Left ventricle myocardium inferior (tissue), 1 donor: ENCODE measurements at places on chromosomes 5 and 9. TPM values are rescaled to one million over a fixed set of nuclear protein-coding genes. Genes with fewer than 3 reads are reported as not detected.

DNA sequence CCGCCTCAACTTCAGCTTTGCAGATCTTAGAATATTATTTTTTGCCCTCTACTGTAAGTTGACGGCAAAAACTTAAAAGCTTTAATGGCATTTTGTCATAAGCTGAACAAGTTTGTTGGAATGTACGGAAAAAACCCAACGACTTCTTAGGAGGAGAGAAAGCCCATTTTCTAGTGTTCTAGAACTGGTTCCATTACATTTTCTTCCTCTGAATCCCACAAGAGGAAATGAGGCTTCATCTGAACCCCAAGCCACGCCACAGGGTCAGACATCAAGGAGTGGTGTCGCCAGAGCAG, 113.7 kb downstream of the LHFPL2 start:
- DNase-seq = no peak

DNA sequence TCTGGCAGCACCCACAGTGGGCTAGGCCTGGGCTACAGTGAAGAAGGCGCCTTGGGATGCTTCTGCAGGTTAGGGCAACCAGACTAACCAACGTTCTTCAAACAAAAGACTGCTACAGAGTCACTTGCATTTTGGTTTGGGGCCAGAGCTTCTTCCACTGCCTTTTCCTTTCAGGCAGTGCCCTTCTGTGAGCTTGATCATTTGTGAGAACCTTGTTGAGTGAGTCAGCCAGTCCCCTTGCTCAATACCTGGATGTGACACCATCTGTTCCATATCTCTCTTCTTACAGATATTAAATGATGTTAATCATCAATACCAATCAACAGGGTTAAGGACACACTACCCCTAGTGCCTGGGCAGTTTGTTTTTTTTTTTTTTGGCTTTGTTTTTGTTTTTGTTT, 46.5 kb upstream of the VDAC1 start:
- DNase-seq = no peak

DNA sequence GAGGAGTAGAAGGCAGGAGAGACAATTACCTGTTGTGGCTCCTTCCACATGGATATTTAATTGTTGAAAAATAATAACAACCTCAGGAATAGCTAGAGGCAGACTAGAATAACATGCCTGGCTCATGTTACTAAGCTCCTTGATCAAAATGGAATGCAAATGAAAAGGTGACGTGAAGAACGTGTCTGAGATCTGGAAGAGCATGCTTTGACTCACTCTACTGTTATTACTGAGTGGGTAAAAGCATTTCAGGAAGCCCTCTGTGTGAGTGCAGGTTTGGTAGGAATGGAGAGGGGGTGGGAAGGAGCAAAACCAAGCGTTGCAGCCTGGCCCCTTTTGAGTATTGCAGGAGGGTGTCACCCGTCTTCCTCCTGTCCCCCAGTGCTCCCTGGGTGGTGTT, 84.8 kb downstream of the EQTN start:
- no peak for DNase-seq

DNA sequence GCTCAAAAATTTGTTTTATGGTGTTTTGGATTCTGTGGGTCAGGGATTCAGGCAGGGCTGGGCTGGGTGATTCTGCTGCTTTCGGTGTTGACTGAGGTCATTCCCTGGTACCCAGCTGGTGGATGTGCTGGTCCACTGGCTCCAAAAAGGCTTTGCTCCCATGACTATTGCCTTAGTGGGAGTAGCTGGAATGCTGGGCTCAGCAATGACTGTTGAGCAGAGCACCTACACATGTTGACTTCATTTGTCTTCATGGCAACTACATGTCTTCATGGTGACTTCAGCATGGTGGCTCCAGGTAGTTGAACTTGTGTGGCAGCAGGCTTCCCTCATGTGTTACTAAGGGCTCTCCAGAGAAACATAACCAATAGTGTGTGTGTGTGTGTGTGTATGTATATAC, 297.2 kb downstream of the DOCK8 start:
- DNase-seq = no peak

- no peak for DNase-seq
Observed at GRCh38 chr5:126419102-126419501, 4.1 kb upstream of the GRAMD2B start.

DNA sequence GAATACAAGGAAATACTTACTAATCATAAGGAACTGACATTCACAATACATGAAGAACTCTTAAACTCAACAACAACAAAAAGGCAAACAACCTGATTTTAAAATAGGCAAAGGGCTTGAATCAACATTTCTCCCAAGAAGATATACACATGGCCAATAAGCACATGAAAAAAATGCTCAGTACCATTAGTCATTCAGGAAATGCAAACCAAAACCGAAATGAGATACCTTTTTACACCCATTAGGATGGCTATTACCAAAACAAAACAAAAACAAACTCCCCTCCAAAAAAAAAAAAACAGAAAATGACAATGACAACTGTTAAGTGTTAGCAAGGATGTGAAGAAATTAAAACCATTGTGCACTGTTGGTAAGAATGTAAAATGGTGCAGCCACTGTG, 104.1 kb upstream of the ZNF462 start:
- no peak for DNase-seq

DNA sequence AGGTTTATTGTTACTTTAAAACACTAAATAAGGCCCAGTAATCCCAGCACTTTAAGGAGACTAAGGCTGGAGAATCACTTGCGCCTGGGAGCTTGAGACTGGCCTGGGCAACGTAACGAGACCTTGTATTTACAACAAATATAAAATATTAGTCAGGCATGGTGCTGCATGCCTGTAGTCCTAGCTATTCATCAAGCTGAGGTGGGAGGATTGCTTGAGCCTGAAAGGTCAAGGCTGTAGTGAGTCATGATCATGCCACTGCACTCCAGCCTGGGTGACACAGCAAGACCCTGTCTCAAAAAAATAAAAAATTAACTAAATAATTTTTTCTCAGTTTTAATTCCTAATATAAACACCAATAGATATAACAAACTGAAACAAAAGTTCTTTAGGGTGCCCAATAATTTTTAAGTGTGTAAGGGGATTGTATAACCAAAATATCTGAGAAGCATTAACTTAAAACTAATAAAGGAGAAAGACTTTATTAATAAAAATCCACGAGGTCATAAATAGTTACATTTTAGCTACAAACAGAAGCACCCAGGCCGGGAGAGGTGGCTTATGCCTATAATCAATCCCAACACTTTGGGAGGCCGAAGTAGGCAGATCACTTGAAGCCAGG, 32.7 kb downstream of the FAM13B start:
- no peak for DNase-seq

DNA sequence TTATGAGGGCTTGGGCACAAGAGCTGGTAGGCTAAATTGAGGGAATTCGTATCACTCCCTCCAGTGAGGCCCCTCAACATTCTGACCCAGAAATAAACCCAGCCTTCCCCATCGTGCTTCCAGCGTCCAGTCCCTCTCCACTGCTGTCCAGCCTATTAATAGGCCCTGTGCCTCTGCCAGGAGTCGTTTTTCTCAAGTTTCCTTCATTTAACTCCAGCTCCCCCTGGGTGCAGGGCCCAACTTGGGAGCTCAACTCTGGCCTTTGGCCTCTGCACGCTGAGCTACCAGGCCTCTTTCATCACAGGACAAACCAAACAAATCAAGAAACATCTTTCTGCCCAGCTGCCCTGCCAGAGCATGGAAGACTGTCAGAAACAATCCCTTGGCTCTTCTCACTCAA, 10.0 kb downstream of the HBEGF start:
- peak; percentile 37 for DNase-seq

- no peak for DNase-seq
Observed at GRCh38 chr9:117411547-117411946, 3.3 kb downstream of the ASTN2 start.

GRCh38 chr5:168528521-168529373, at the start of gene FBLL1:
Gene FBLL1 (plus strand): TSS chr5:168529305. CDS start chr5:168529505, 200 bp downstream.
- no peak for DNase-seq

DNA sequence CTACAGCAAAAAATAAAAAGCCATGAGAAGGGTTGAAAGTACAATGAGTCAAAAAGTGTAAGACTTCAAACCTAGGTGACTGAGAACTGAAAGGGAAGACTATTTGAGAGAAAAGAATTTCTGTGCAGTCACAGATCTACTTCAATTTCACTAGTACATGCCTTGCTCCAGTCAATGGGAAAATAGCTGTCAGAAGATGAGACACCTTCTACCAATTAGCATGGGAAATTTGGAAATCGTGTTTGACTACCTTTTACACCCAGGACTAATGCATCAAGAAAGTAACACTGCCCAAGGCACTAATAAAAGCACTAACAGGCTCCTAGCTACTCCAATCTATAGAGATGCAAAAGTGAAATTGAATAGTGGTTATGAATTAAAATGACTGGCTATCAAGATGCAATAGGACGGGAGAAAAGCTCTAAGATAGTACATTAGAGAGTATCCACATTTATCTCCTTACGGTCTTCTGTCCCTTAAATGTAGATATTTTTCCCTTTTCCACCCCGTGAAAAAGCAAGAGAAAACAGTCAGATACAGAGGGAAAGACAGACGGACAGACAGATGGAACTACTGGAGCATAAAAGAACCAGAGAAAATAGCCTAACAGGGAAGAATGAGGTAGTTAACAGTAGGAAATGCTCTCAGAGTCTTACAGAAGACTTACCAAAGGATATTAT, 15.2 kb downstream of the ERP44 start:
- no peak for DNase-seq

GRCh38 chr9:97365634-97366033, 46.3 kb upstream of the TDRD7 start:
- no peak for DNase-seq

DNA sequence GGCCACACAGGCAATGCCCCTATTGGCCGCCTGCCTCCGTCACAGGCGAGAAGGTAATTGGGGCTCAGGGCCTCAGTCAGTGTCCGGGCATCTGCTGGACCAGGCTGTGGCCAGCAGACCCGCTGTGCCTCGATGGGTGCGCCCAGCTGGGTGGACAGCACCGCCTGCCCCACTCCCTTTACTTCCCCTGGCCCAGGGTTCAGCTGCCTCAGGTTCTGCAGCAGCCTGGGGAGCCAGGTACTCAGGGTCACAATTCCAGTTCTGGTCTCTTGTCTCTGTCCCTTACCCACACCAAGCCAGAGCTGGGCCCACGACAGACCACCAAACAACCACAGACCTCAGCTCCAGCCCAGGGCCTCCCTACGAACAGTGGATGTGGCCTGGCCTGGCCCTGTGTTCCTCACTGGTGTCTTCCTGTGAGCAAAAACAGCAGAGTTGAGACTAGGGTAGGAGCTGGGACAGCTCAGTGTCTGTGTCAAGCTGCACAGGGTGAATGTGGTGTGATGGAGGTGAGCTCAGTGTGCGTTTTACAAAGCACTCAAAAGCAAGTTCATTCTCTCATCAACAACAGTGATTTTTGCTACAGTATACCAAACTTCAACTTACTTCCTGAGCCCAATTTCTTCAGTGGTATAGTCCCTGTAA, 33.4 kb upstream of the SUSD3 start:
- no peak for DNase-seq

DNA sequence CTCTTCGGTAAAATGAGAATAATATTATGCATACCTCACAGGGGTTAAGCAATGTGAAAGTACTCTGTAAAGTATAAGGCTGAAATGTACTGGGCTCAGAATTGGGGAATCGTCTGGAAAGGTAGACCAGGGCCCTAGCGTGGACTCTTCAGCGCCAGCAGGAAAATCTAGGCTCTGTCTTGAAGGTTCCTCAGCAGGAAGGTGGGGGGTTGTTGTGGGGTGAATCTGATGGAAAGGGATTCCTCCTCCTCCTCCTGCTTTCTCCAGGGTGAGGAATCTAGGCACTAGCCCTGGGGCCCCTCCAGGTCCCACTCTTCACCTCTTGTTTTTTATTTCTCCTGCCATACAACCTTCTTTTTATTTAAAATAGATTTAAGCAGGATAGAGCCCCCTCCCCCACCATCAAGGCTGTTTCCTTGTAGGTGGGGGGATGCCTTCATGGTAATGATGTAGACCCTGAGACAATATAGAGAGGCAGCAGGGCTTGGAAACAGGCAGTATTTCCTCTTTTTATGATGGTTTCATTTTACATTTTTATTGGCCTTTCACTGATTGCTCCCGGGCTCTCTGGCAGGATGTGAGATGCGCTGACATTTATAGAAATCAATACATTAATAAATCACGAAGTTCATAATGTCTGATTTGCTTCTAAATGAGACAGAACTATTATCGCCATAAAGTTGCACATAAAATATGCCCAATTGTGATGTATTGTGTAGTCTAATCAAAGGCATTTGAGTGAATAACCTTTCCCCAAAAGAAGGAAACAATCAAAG, 78.9 kb upstream of the GABRP start:
- no peak for DNase-seq

- no peak for DNase-seq
Observed at GRCh38 chr5:113340537-113340936, 94.3 kb downstream of the TSSK1B start.

- DNase-seq = no peak
Observed at GRCh38 chr5:139686706-139687441, 38.7 kb downstream of the CXXC5 start.

GRCh38 chr5:77937015-77937908, 161.1 kb upstream of the TBCA start:
- DNase-seq = no peak

DNA sequence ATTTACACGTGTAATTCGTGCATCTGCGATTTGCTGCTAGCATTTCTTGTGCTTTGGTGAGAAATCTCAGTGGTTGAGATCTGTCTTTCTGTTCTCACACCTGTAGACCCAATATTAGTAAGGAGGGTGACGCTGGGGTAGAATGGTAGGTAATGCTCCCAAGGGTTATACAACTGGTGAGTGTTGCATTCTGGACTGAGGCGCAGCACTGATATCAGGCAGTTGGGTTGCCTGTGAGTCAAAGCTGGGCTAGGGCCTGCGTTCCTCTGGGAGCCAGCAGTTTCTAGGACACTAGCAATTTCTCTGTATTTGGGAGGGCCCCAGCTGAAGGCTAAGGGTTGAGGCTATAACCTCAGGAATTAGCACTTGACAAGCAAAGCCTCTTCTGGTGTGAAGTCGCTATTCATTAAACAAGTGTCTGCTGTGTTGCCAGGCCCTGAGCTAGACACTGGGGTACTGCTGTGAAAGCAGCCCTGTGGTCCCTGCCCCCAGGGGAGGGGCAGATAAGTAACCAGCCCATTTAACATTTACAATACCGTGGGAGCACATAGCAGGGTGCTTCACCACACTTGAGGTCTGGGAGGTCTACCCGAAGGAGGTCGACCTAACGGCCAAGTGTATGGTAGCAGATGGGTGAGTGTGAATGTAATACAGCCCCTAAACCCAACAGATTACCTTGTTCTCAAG, 28.7 kb downstream of the LARP1 start:
- DNase-seq = peak; percentile 36

DNA sequence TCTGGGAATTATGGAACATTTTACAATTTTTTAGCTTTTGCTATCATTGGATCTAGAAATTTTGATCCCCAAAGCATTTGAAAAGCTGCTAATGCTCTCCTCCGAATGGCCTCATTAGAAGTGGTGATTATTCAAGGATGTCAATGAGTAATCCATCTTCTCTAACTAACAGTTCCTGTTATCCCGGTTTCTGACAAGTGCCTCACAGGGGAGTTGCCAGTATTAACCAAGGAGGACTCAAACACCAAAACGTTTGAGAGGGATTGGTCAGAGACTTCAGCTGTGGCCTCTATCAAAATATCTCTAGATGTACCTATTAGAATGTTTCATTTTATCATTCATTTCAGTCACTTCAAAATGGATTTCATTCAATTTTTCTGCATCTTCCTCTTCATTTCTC, 208.3 kb upstream of the ITGA1 start:
- no peak for DNase-seq

- no peak for DNase-seq
Observed at GRCh38 chr9:124621371-124622328, 114.5 kb upstream of the NR5A1 start.

The FEM1C gene
- total RNA-seq = 59.3 TPM

The LHX2 gene
- total RNA-seq = not detected

The STPG3 gene
- total RNA-seq = 0.58 TPM

The TSSK1B gene
- not detected for total RNA-seq

The PLAC8L1 gene
- total RNA-seq = 0.49 TPM

The WHRN gene
- 0.80 TPM for total RNA-seq

The ARHGEF39 gene
- total RNA-seq = 0.27 TPM
